ENCODE measurements at places on chromosomes 7 and 10. TPM values are rescaled to one million over a fixed set of nuclear protein-coding genes. Genes with fewer than 3 reads are reported as not detected.

GRID1 gene
- 0.64 TPM for total RNA-seq

DNA sequence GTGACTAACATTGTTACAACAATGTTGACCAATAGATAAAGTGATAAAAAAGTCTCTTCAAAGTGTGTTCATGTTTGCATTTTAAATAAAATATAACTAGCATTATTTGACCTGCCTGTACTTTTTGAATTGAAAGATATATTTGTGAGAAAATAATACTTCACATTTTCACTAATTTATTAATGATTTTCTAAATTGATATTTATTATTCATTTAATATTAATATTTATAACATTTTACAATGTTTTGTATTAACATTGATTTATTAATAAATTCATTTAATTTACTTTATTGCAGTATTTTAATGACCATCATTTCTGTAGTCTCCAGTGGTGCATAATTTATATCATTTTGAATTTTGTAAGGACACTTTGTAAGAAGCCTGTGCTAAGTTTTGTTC lies 150.0 kb upstream of the BET1 start:
- DNase-seq: no peak

- DNase-seq: no peak
These were observed 409.7 kb upstream of the NFE2L3 start for GRCh38 chr7:25742316-25742715.

DNA sequence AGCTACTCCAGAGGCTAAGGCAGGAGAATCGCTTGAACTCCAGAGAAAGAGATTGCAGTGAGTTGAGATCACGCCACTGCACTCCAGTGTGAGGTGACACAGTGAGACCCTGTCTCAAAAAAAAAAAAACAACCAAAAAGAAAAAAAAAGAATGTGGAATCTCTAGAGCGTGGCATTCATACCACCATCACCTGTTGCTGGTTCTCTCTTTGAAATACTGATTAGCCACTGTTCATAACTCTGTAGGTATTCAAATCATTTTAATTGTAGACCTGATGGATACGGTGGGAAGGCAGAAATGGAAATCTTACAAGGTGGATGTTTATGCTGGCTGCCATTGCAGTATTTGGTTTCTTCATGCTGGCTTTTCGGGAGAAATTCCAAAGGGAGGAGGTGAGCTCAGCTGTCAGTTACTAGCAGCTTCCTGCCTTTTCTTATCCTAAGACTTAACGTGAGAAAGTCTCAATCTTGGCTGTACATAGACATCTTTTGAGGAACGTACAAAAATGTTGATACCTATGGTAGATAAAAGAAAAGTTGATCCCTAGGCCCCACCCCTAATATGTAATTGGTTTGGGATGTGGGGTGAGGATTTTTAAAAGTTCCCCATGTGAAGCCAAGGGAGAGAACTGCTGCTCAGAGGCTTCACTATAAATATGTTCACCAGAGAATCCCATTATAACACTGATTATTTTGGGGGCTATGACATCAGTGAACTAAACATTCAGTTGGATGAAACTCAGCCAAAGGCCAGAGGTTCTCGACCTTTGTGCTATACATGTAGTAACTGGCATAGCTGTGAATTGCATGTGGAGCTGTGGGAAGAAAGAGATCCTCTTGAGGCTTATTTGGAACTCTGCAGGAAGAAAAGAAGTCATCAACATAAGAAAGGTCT lies 26.9 kb upstream of the MKLN1 start:
- no peak for DNase-seq

DNA sequence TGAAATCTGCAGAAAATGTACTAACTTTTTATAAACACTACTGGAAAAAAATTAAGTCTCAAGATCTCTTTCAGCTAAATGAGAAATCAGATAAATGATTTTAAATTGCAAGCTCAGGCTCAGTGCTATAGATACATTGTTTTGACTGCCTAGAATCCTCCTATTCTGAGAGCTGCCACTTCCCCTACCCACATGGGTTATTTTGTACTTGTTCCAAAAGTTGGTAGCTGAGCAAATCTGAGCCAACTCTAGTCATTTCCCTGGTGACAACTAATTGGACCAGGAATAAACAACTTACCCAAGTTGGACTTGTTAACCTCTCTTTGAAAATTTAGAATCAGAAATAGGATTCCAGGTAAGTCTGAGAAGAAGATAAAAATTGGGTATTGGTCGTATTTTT lies 202.1 kb downstream of the MBL2 start:
- DNase-seq: no peak
